ENCODE measurements at places on chromosomes 4 and X. TPM values are rescaled to one million over a fixed set of nuclear protein-coding genes. Genes with fewer than 3 reads are reported as not detected.

Gene LGI2
- total RNA-seq = not detected

Gene NLRP2B
- not detected for total RNA-seq

Gene RBMXL3
- total RNA-seq = not detected

Gene PHKA1
- total RNA-seq = 1.6 TPM

Gene PABPC5
- total RNA-seq = not detected

Gene RAB9B
- 0.35 TPM for total RNA-seq

Gene SMIM31
- not detected for total RNA-seq

Gene HTR2C
- total RNA-seq = not detected

Gene HS6ST2
- 0.18 TPM for total RNA-seq

- DNase-seq = no peak
These were observed 92.2 kb downstream of the PALLD start for GRCh38 chr4:168588916-168589531.

- DNase-seq = no peak
These were observed 35.2 kb downstream of the KDM6A start for GRCh38 chrX:44908153-44908552.

DNA sequence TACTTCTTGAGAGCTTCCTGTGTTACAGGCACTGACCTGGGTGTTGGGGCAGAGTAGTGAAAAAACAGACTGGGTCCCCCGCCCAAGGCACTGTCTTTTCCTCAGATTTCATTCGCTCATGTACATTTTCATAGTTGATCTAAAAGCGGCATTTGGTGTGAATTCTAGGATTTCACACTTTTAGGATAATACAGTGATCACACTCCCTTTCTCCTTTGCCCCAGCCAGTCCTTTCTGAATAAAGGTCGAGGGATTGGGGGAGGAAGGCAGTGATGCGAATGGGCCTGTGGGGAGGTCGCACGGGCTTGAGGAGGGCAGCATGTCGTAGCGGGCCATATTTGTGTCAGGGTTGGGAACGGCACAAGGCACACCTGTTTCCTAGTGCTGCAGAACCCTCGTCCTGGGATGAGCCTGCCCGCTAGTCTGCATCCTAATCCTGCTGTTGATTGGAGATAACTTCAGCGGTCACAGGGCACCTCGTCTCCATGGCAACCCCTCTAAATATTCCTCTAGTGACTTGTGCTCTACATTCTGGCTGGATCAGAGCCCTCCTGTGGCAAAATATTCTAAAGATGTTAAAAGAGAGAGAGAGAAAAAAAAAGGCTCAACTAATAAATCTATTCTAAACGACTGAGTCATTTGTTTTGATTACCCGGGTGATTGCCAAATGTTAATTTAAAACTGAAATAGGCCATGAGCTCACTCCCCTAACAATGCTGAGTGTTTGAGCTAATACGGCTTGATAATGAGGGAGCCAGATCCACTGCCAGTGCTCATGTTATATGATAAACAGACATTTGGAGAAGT lies 21.8 kb downstream of the FHL1 start:
- DNase-seq = no peak

DNA sequence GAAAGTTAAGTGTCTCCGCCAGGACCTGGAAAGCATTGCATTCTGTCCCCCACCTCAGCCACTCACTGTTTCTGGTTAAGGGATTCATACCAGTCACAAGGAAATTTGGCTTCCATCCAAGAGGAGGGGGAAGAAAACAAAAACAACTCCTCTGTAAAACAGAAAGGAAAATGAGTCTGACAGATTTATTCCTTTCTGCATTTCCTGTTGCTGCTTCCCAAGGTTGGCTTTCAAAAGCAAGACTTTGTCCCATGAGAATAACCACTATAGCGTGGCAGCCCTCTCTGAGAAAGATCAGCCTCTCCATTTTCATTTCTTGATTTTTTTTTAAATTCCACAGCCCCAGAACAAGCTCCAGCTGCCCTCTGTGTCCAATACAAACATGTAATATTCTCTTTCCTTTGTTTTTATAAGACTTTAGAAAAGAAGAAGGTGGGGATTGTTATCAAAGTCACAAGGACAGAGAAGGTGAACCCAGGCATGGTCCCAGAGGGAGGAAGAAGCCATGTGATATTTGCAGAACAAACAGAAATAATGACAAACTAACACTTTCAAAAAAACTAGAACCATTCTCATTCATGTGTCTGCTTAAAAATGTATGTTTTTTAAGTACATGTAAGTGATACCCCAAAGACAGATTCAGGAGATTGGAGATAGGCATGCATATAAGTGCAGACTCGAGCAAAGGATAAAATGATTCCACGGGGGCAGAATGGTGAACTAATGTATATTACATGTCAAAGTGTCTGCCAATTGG lies 90.7 kb upstream of the DCLK2 start:
- DNase-seq = no peak

GRCh38 chr4:144645631-144646522 lies at the start of gene HHIP:
Gene HHIP (plus strand): TSS chr4:144646156. CDS start chr4:144646676, 520 bp downstream.
- no peak for DNase-seq

- peak; percentile 48 for DNase-seq
These were observed 944 bp downstream of the SNX25 start for GRCh38 chr4:185210102-185210981.

DNA sequence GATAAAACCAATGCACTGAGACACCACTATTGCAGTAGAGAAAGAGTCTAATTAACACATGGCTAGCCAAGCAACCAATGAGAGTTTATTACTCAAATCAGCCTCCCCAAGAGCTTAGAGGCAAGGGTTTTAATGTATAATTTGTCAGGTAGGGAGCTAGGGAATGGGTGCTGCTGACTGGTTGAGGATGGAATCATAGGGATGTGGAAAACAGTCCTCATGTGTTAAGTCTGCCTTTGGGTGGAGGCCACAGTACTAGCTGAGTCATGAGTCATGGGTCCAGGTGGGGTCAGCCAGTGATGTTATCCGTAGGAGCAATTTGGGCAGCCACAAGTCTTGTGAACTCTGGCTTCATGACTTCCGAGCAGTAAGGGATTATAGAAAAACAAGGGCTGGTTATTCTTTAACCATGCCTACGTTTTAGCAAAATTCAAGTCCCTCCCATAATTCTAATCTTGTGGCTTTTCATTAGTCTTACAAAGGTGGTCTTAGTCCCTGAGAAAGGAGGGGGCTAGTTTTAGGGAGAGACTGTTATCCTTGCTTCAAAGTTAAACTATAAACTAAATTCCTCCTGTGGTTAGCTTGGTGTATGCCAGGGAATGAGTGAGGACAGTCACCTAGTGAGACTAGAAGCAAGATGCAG lies 25.1 kb upstream of the PLAC8 start:
- no peak for DNase-seq

GRCh38 chr4:25930731-25931354 lies 16.8 kb downstream of the SMIM20 start:
- no peak for DNase-seq

DNA sequence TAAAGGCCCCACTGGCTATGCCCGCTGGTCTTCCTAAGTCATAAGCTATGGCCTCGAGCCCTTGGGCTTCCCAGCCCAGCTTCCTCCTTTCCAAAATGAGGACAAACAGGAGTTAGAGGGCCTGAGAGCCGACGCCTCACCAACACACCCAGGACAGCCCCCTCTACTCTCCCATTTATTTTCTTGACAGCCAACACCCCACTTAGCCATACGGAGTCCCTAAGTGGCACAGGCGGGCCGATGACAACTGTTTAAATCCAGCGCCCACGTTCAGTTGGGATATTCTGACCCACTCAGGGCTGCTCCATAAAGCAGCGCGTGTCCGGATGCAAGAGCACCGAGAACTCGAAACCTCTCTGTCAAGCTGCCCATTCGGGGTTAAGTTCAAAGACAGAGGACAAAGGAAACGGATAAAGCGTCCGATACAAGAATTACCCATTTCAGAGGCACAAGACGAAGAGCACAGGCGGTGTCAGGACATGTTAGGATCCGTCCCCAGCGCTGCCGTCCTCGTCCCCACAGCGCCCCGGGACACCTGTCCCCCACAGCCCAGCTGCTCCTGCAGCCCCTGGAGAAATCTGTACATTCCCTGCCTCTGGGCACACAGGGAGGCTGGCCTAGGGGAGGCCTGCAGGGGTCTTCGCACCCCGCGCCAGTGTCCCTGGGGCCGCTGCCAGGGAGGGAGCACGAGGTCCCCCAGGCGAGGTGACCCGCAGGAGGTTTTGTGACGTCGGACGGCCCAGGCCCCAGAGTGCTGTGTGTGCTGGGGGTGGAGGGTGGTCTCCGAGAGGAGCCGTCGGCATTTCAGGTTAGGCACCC lies 1.2 kb downstream of the PRKX start:
- peak; percentile 18 for DNase-seq

DNA sequence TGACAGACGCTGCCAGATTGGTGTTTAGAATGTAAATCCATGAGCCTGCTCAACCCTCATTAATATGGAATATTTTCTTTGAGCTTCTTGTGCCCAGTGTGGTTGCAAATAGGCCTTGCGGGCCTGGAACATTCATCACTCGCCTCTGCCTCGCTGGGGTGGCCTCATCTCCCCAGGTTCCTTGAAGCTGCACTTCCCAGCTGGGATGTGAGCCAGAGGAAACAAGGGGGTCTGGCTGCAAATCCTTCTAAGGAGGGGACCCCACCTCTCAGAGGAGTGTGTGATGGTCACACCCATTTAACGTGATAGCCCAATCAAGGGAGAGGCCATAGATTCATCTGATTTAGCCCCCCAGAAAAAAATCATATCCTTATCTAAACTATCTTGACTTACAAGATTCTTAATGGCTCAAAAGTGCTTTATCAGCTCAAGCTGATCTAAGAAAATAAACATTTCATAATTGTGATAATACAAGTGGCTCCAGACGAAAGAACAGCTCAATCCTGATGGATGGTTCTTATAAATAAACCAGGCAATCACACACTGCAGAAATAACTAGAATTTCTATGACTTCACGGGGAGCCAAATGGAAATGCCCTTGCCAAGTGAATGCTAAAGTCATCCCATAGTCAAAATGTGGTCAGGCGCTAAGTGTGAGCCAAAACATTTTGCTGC lies 189.9 kb downstream of the PTTG2 start:
- no peak for DNase-seq

DNA sequence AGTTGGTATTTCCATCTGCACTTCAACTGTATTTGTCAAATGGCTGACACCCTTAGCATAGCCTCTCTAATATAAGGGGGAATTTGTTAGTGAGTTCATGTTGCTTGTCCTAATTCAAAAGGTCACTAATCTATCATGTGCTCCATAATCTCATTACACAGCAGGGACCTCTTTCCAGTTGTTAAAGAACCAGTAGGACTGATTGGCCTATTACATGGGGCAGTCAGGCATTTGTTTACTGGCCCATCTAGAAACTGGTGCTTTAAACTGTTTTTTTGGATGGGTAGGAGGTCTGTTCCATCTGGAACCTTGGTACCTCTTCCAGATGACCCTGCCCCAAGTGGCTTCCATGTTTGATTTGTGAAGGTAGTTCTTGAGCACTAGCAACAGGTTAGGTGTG lies 11.4 kb downstream of the ANK2 start:
- no peak for DNase-seq

DNA sequence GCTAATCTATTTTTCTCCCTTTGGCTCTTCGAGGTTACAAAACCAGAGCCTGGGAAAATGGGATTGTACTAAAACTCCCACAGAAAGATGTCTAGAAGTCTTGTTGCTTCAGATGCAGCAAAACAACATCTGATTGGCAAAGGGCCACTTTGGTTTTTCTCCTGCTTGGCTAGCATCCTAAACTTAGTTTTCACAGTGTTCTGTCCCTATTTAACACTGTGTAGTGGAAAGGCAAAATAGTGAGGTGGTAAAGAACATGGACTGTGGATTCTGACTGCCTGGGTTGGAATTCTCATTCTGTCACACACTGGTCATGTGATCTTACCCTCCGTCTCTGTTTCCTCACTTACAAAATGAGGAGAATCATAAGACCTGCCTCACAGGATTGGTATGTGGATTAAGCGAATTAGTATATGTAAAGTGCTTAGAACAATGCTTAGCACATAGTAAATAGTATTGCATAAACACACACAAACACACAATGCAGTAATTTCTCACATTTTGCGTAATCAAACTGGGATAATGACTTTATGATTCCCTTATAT lies 23.5 kb downstream of the TIGD2 start:
- no peak for DNase-seq

DNA sequence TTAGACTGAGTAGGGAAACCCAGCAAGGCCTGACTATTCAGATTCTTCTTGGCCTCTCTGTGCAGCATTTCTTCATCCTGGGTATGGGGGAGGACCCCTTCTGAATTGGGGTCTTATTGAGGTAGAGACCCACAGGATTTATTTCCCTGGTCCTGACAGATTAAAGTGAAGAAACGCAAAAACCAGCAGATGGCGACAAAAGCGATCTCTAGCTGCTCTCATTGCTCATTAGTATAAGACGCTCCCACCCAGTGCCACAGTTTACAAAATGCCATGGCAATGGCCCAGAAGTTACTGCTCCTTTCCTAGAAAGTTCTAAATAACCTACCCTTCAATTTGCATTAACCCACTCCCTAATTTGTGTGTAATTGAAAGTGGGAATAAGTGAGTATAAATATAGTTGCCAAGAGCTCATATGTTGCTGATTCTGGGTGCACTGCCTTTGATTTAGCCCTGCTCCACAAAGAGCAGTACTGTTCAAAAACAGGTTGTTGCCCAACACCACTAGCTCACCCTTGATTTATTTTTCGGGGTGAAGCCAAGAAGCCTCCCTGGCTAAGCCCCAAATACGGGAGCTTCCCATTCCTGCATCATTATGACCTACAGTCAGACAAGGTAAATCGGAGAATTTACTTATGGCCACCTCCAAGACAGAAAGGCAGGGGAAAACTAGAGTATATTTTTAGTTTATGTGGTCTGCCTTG lies 3.7 kb upstream of the BEX4 start:
- DNase-seq = peak; percentile 38

DNA sequence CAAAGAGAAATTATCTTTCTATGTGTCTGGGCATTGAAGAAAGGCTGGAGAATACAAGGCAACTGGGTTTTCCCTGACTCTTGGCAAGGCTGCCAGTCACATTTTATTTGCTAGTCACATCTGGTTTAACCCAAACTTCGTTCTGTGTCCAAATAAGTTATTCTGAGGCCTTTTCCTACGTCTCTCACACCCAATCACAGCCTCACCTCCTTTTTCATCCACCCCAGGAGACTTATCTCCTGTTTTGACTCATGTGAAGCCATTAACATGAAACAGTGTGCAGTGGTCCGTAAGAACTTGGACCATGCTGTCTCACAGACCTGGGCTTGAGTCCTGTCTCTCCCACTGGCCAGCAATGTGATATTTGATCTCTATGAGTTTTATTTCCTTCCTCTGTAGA lies 59.3 kb downstream of the CNGA2 start:
- no peak for DNase-seq

DNA sequence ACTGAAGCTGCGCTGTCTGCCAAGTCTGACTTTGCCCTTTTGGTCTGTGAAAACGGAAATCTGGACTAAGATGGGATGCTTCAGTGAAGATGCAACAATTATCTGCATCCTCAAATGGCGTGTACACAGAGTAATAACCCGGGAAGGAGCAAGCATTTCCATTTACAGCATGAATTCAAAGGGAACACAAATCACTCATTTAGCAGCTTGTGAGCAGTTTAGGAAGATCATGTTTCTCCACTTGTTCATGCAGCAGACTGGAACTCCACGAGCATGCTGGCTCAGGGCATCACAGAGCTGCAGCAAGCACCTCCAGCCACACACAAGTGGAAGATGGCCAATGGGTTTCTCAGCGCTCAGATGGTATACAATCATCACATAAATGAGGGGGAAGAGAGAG lies 175.5 kb downstream of the NLGN4X start:
- no peak for DNase-seq

- DNase-seq = no peak
These were observed 9.8 kb downstream of the SMIM9 start for GRCh38 chrX:154824638-154825037.
